GM19239 (cell line): ENCODE measurements at places on chromosomes 2 and 18.
A peak's percentile ranks its signal among the peaks of the same experiment; 100 is the strongest.

GRCh38 chr2:202871300-202872141, at the start of gene ICA1L:
ICA1L (minus strand) TSS chr2:202871766; CDS start chr2:202829009, 42,757 bp downstream.
- DNase-seq = peak; percentile 50

- DNase-seq = no peak
These were observed 42.7 kb downstream of the SH3RF3 start for GRCh38 chr2:109171444-109172334.

DNA sequence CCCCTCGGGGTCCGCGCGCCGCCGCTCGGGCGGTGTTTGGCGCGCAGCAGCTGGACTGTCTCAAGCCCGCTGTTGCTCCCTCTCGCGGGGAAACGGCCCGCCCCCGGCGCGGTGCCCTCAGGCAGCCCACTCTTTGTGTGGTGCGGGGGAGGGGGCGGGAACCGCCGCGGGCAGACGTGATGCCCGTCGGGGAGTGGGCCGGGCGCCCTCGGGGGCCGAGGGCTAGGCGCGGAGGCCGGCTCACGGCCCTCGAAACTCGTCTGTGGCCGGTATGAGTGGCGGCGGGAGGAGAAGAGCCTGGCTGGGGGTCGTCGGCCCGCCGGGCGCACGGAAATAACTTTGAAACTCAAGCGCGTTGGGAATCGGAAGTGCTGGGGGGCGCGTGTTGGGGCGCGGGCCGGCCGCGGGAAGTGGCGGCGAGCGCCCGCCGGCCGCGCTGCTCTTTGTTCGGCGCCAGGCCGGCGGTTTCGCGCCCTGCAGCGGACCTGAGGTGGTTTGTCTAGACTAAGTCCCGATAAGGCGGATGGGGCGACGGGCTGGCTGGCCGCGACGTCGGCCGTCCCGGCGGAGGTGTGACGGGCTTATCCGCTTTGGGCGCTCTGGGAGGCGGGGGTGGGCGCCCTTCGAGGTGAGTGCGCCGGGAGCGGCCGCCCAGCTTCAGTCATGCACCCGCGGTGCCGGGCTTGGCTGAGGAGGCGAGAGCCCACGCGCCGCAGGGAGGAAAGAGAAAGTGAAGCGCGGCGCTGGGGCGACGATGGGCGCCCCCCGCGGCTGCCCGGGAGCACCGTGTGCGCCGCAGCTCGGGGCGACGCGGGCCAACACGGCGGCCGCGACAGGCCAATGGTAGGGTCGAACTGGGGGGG, 679 bp downstream of the PTMA start:
- DNase-seq = no peak

DNA sequence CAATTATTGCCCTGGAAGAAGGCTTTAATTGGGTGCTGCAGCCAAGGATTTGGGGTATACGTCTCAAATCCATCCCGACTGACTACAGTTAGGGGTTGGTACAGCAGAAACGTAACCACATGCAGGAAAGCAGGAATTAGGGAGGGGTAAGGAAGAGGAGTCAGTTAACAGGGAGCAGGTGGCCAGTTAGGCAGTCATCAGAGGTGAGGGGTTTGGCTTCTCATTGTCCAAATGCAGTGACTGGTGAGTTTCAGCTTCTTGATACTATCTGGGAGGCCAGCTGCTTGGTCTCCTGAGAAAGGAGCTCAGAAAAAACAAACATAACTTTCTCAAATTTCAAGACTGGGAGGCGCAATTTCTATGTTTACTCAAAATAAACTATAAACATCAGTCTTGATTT, 38.8 kb upstream of the UBE2F start:
- no peak for DNase-seq

DNA sequence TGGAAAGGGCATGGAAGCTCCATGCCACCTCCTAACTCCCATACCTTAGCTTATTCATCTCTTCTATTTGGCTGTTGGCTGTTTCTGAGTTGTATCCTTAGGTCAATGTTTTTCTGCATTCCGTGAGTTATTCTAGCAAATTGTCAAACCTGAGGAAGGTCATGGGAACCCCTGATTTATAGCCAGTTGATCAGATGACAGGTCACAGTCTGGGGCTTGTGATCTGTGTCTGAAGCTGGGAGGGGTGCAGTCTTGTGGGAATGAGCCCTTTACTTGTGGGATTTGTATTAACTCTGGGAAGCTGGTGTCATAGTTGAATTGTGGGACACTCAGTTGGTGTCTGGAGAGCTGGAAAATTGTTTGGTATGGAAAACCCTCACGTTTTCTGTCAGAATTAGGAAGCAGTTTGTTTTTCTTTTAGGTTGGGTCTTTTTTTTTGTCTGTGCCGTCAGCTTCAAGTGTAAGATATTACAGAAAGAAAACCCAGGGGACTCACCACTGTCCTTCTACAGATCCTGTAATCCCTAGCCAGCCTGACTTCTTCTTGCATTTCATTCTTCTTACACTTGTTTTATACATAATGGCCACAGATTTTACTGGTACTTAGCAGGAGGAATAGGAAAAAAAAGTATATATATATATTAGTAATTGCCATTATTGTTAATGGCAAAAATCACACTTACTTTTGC, 137.9 kb downstream of the LRRTM1 start:
- no peak for DNase-seq

- no peak for DNase-seq
These were observed 111.9 kb upstream of the MAP2 start for GRCh38 chr2:209311948-209312347.

DNA sequence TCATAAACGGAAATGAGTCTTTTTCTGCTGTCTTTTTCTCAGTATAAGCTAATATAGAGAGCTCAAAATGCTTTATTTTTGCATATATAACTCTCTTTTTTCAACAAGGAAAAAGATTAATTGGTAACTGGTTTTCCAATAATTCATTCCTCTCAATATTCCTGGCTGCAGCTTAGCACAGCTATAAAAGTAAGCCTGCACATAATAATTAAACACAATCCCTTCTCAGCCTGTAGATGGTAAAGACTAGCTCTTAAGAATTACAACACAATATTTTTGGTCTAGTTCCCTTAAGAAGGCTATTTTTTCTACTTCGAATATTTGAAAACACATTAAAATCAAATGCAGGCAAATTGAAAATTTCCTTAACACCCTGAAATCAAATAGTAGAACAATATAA, 258.0 kb downstream of the DOK6 start:
- no peak for DNase-seq

- DNase-seq = no peak
These were observed 816.8 kb downstream of the CPS1 start for GRCh38 chr2:211373203-211373602.

DNA sequence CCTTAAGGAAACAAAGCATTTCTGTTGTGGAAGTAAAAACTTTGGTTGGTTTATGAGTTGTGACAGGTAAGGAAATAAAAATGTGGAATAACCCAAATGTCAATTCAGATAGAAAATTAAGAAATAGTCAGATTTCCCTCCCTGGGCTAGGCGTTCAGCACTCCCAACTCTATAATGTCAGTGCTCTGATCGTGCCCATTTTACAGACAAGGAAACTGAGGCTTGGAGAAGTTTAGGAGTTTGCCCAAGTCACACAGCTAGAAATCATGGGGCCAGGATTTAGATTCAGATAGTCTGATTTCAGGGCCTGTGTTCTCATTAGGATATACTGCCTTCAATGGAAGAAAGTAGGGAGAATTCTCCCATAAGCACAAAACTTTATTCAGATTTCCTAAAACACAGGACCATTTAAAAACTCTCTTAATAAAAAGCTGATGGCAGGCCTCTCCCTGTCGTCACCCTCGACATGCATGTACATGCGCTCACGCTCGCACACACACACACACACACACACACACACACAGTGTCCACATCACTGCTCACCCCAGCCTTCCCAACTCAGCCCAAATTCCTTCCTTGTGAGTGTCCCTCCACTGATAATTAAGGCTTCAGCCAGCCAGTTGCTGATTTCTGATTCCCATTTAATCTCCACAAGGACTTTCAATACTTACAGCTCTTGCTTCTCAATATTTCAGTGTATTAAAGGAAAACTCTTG, 49.1 kb upstream of the SLC14A2 start:
- DNase-seq = no peak

DNA sequence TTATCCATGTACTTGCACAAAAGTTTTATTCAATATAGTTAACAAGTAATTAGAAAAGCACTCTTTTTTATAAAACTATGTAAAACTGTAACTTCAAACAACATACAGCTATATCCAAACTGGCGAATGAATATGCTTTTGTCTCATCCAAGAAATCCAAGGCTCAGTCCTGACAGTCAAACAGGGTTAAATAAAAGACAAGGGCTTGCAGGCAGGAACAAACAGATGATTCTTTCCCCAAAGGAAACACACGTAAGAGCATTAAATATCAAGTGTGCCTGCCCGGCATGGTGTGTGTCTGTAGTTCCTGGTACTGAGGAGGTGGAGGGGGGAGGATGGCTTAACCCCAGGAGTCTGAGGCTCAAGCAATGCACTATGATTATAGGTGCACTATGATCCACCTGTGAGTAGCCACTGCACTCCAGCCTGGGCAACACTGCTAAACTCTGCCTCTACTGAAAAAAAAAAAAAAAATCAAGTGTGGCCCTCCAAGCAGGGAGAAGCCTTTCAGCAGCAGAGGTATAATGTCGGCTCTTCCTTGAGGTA, 171.3 kb downstream of the DLGAP1 start:
- DNase-seq = no peak

DNA sequence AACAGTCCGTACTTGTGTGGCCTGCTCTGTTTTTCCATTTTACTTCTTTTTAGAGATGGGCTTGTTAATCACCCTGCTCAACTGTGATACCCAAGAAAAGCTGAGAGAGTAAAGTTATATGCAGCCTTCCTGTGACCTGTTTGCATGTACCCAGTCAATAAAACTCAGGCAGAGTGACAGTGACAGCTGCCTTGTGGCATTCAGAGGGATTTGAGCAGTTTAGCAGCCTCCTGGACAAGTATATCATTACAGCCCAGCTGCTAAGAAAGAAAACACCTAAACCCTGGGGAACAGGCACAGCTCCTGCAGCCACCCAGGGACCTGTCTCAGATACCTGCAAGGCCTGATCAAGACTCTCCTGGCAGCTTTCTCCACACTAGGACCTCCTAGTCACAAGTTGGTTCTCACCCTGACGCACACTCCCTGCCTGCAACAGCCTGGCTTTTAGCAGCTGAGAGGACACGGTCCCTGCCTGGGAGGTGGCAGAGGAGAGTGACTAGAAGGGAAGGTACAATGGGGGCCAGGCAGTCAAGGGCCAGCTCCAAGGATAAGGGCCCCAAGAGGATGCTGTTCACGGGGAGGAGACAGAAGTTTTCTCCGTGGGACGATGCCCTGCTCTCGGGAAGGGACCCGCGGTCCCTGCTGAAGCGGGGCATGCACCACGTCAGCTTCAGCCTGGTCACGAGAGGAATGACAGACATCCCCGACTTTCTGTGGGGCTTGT, at the start of gene LRRC30:
LRRC30 (plus strand) TSS at position 464 of the 724 bp plus-strand sequence; CDS start at position 514, 50 bp downstream.
- DNase-seq = no peak

DNA sequence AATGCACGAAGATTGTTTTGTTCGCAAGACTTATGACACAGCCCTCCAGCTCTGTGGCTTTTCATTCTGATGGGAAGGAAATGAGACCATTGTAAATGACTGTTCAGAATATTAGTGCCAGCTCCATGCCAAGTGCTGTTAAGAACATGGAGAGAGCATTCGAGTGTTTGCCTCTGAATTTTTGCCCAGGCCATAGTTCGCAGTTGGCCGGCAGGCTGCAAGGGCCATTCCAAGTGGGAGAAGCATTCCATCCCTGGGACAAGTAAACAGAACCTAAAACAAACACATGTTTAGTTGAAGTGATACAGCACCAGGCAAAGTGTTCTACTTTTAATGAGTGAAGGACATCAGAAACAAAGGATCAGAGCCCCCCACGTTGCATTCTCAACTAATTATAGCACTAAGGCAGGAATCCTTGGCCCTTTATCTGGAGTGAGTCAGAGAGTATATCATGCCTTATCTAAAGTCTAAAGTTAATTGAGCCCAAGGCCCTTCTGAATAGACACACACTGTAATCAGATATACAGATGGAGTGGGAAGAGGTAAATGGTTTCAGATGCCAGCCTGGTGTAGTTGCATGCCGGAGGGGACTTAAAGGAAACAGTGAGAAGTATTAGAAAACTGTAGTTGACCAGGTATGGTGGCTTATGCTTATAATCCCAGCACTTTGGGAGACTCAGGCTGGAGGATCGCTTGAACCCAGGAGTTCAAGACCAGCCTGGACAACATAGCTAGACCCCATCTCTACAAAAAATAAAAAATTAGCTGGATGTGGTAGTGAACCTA, 53.3 kb downstream of the NEDD4L start:
- no peak for DNase-seq

DNA sequence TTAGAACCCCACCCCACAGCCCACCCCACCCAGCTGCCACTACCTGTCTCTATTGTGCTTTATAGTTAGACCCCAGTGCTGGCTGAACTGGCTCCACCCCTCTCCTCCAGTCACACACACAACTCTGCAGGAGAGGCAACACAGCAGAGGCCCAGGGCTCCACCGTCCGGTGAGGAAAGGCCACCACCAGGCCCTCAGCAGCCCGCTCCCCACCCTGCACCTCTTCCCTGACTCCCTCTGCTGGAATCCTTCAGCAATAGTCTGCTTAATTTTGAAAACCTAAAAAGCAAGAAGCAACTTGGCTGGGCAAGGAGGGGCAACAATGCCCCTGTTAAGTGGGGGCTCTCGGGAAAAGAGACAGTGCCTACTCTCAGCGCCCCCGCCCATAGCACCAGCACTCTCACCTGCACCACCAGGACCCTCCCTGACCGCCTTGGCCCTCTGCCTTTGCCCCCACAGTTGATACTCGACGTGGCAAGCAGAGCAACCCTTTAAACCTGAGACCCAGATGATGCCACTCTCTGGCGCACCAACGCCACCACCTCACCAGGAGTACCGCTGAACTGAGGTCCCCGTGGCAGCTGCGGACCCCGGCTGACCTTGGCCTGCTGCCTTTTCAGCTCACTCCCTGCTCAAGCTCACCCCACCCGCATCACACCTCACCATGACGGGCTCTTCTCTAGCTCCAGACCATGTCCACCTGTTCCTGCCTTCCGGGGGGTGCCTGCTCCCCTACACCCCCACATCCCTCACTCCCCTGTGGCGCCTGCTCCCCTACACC, 45.7 kb downstream of the NDUFA10 start:
- DNase-seq = no peak

- DNase-seq = no peak
These were observed 10.8 kb upstream of the AMER3 start for GRCh38 chr2:130744287-130745117.

DNA sequence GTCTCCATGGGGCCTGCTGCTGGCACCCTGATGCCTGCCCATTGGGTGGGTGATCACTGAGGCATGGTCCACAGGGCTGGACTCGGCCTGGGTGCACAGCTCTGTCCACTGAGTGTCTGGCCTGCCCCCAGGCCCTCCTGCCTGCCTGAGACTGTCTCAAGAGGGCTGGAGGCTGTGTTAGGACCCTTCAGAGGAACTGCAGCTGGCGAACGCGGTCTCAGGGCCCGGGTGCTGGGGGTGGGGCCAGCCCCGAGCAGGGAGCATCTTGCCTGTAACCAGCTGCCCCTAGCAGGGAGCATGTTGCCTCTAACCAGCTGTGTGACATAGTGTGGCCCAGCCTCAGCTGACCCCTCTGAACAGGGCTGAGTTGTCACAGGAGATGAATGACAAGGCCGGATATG, 50.0 kb downstream of the TWIST2 start:
- DNase-seq = no peak

DNA sequence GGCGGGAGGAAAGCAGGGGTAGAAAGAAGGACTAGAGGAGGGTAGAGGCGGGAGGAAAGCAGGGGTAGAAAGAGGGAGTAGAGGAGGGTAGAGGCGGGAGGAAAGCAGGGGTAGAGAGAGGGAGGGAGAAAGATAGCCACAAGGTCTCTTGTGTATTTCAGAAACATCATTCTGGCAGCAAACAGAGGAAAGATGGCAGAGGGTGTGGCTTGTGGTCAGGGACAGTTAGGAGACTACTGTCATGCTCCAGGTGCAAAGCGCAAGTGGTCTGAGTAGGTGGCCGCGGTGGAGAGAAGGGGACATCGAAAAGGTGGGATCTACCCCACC, 82.4 kb upstream of the TAF1B start:
- DNase-seq = no peak
